Lung (tissue), 17 donors: ENCODE measurements at places on chromosomes 13 and 19. TPM values are rescaled to one million over a fixed set of nuclear protein-coding genes. Genes with fewer than 3 reads are reported as not detected.

C19orf67 gene
- total RNA-seq: 1.0 TPM

GRCh38 chr19:19274716-19275565 lies 1.8 kb upstream of the TM6SF2 start:
- DNase-seq: no peak

TTC9B gene
- not detected for total RNA-seq

- no peak for DNase-seq
These were observed 7.9 kb downstream of the UPF1 start for GRCh38 chr19:18839465-18840287.

DNA sequence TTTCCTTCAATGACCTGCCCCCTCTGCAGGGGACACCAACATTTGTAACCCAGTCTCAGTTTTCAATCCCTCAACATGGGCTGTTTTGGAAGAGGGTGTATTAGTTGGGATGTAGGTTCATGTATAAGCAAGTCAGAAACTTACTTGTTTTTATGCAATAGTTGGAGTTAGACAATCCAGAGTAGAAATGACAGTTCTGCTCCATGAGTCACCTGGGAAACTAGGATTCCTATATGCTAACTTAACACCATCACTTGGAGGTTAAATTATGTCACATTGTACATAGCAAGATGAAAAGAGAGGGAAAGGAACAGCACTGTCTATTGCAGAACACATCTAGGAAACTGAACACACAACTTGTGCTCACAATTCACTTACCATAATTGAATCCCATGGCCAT lies 436.4 kb downstream of the RFC3 start:
- no peak for DNase-seq

DNA sequence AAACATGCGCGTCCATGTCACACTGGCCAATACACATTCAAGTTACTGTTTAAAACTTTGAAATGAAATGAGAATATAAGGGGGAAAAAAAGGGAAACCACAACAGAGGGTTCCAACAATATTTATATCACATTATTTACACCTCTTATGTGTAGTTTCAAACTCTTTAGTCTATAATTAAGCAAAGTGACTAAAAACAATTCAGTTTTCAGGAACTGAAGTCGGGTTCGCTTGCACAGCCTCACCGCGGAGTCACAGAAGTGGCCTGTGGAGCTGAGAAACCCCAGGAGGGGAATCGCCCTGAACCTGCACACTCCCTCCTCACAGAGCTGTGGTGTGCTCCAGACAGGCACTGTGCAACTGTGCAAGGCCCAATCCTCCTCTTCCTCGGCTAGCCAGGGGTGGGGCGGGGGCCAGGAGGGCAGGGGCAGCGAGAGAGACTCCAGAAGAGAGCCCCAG lies 75.9 kb downstream of the STK24 start:
- DNase-seq: no peak

ZNF600 gene
- 12.9 TPM for total RNA-seq

GRCh38 chr19:16661480-16662034 lies 618 bp downstream of the TMEM38A start:
- DNase-seq: peak; percentile 8

LILRA6 gene
- total RNA-seq: 25.0 TPM

NCAN gene
- 0.03 TPM for total RNA-seq

PODNL1 gene
- 0.88 TPM for total RNA-seq

GRCh38 chr13:101452519-101453485 lies at the start of gene ITGBL1:
ITGBL1 (plus strand) TSS chr13:101452675; CDS start chr13:101452834, 159 bp downstream.
- DNase-seq: no peak

DNA sequence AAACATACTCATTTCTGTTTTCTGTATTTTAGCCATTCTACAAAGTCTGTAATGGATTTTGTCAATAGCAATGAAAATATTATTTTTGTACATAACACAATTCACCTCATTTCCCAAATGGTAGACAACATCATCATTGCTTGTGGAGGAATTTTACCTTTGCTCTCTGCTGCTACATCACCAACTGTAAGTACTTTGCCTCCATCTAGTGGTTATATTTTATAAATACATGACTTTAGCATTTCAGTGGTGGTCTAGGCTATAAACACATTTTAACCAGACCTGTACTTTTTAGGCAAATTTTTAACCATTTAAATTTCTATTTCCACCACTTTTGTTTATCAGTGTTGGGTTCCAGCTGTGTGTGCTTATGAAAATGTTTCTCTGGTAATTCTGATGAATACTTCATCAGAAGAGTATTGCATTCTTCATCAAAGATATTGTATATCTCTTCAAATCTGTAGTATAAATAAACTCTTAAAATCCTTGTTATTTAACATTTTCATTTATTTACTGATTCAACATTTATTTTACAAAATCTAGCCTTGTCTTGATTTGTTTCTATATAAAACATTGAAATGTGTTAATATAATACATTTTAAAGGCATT lies 222.4 kb downstream of the NBEA start:
- no peak for DNase-seq

GRCh38 chr13:67977066-67977465 lies 746.9 kb upstream of the PCDH9 start:
- DNase-seq: no peak

KLK14 gene
- total RNA-seq: 0.46 TPM

GRCh38 chr13:46609052-46609451 lies 56.1 kb downstream of the LRCH1 start:
- no peak for DNase-seq
